Stimulated activated CD8-positive, alpha-beta memory T cell treated with anti-CD3 and anti-CD28 coated beads, Interleukin-4, amount 100 ng/mL, for 48 hours (primary cell): ENCODE measurements at places on chromosomes 4 and X.
A peak's percentile ranks its signal among the peaks of the same experiment; 100 is the strongest.

- no peak for DNase-seq
These were observed 415.8 kb upstream of the GRID2 start for GRCh38 chr4:91887926-91888325.

DNA sequence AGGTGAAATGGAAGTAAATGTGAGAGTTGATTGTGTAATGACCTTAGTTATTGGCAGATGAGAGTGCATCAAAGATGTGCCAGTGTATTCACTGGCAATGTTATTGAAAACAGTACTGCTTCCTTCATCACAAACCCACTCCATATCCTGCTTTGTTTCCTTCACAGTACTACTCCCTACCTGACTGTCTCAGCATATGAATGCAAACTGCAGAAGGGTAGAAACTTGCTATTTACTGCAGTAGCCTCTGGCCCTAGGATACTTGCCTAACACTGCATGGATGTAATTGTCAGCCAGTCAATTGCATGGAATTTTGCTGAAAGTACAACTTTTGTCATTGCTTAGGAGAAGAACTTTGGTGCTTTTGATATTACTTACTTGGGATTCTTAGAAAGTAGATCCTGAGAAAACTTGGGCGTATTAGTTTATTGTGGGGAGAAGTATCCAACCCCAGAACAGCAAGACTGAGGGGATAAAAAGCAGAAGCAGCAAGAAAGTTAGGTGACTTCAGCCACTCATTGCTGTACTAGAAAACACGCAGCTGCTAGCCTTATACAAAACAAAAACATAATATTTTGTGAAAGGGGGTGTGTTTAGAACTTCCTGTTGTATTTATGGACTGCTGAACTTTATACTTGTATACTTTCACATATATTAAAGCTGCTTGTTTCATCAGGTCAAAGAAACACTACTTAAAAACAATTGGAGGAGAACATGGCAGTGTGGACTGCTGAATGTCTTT lies 219.0 kb downstream of the CCNG2 start:
- no peak for DNase-seq

- peak; percentile 59 for DNase-seq
These were observed 65.4 kb upstream of the ENPP6 start for GRCh38 chr4:184282895-184283654.

DNA sequence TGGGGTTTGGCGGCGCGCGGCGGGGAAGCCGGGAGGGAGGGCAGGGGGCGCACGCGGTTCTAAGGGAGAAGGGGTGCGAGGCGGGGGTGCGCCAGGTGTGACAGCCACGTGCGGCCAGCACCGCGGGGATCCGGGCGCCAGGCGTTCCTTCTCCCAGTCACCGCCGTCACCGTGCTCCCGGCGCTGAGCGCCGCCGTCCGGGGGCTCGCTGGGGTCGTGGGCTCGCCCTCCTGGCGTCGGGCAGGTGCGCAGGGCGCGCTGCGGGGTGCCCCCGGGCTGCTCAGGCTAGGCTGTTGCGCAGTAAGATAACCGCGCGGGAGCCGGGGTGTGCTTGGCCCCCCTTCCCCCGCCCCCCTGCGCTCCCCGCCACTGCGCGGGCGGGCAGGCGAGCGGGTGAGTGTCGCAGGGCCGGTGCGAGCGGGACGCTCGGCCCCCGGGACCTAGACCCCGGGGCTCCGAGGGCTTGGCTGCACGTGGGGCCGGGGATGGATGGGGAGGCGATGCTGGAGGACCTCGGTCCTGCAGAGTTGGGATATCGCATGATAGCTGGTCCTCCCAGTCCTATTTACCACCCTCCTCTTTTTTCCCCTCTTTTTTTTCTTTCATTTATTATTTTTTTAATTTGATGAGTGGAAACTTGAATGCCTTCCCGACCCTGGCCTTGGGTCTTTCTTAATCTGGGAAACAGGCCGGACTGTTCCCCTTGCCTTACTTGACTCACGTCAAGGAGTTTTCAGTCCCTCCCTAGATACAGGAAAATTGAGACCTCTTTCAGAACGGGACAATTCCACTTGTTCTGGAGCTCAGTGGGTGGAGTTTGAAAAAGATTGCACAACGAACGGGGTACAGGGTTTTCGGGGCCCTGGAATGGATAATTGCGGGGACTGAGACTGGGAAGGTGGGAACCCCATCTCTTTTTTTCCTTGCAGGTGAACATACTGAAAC lies 797 bp downstream of the TXLNG start:
- peak; percentile 40 for DNase-seq

DNA sequence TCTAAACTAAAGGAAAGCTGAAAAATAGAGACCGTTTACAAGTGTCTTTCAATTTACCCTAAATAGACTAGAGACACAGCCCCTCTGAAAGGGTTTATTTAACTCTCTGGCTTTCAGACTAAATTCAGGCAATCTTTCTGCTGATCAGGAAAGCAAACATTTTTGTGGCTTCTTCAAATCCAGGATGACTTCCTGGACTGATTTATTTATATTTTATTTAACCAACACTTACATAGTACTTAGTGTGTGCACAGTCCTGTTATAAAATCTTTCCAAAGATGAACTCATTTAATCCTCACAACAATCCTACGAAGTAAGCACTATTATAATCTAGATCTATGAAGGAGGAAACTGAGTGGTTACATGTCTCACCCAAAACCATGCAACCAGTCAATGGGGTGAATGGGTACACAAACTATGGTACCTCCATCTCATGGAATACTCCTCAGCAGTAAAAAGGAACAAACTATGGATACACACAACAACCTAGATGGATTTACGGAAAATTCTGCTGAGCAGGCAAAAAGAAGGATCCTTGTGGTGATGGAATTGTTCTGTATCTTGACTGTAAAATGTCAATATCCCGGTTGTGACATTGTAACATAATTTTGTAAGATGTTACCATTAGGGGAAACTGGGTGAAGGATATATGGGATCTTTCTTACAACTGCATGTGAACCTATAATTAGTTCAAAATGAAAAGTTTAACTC lies 64.1 kb upstream of the MAMLD1 start:
- no peak for DNase-seq

GRCh38 chr4:83150653-83151330 lies 36.3 kb upstream of the PLAC8 start:
- no peak for DNase-seq

DNA sequence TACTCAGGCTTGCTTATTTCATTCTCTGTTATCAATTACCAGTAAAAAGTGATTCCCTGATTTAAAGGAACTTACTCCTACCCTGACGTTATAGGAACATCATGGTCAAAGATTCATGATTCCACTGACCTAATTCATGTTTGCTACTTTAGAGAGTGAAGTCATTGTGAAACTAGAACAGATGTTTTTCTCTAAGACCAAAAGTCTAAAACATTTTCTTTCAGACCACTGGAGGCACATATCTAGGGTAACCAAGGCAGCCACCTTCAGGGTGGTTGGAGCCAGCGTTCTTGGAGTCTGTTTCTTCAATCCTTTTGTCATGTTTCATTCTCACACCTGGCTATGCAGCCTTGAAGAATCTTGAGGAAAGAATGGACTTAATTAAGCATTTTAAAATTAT lies 77.8 kb downstream of the GALNTL6 start:
- DNase-seq, result no peak

- peak; percentile 90 for DNase-seq
These were observed at the start of gene CENPI for GRCh38 chrX:101097546-101098453. Gene CENPI (plus strand): TSS chrX:101098204. CDS start chrX:101101071, 2,867 bp downstream.

DNA sequence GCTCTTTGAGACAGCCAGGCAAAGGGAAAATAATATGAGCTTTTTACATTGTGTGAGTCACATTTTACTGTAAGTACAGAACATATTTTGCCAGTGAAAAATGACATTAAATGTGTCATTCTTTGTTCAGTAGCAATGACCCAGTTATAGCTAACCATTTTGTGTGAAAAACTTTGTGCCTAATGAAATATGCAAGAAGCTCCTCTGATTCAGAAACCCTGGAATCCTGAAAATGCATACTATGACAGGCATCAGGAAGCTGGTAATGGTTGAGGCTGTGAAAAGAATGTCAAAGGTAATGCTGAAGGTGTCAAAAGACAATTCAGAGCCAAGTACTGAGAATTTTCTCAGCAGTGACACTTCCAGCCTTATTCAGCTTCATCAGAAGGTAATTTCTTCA lies 549.5 kb upstream of the SMIM31 start:
- no peak for DNase-seq

GRCh38 chr4:105158837-105159236 lies 12.2 kb downstream of the TET2 start:
- no peak for DNase-seq

DNA sequence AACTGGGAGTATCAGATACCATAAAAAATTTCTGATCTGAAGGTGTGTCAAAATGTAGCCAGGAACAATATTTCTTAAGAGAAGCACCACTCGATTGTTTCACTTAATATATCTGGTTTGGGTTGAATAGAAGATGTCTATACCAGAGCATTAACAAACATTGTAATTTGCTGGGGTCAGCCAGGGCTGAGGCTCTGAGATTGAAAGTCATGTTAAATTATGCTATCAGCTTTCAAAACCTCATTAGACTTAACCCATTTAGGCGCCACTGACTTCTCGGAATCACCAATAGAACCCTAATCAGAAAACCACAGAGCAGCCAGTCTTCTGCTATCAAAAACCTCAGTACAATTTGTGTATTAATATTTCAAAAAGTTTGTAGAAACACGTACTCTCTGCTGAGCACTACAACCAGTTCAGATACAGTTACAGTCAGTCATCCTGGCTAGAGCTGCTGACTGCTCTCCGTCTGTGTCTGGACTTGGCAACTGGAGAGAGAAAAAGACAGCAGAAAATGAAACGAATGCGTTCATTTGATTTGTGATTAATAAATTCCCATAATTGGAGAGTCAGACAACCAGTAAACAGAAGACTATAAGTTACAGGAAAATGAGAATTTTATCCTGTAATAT lies 848.6 kb upstream of the PABPC4L start:
- DNase-seq, result no peak

- no peak for DNase-seq
These were observed 28.2 kb downstream of the ANKRD50 start for GRCh38 chr4:124684301-124684700.

DNA sequence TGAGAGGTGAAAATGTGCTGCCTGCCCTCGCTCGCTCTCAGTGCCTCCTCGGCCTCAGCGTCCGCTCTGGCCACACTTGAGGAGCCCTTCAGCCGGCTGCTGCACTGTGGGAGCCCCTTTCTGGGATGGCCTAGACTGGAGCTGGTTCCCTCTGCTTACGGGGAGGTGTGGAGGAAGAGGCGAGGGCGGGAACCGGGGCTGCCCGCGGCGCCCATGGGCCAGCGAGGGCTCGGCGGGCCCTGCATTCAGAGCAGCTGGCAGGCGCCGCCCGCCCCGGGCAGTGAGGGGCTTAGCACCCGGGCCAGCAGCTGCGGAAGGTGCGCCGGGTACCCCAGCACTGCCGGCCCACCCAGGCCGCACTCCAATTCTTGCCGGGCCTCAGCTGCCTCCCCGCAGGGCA lies 39.6 kb downstream of the TRIML1 start:
- no peak for DNase-seq

- DNase-seq, result no peak
These were observed 46.7 kb upstream of the IL2 start for GRCh38 chr4:122503214-122503613.

GRCh38 chrX:134948333-134949241 lies 42.2 kb upstream of the SMIM10 start:
- no peak for DNase-seq

GRCh38 chrX:23694606-23695005 lies 27.3 kb downstream of the PRDX4 start:
- DNase-seq, result peak; percentile 40

GRCh38 chr4:8163436-8164193 lies 5.0 kb upstream of the ABLIM2 start:
- DNase-seq, result no peak

DNA sequence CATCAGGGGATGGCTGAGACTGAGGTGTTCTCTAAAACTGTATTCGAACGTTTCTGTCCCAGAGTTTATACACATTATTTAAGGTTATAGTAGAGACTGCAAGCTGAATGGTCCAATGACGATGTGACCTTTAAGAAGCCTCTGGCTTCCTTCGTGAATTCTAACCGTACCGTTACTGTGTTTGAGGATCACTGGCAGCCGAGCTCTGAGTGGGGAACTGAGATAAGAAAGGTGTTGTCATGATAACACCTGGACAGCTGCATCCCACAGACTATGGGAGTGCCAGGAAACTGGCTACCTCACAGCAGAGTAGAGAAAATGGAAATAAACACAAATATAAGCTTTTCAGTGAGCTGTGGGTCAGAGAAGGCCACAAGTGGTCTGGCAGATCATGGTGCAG lies 59.0 kb downstream of the HMGB2 start:
- DNase-seq, result no peak

DNA sequence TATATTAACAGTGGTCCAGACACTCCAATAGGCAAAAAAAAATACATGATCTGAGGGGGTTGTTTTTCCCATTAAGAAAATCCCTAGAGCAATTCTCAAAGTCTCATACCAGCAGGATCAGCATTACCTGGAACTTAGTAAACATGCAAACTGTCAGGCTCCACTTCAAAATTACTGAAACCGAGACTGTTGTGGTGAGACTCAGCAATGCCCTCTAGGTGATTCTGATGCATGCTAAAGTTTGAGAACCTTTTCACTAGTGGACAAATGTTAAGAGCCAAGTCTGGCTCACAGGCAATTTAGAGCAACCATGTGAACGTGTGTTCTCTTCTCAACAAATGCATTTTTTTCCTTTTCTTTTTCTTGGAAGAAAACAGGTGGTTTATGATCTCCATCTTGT lies 30.2 kb downstream of the NEK1 start:
- no peak for DNase-seq

DNA sequence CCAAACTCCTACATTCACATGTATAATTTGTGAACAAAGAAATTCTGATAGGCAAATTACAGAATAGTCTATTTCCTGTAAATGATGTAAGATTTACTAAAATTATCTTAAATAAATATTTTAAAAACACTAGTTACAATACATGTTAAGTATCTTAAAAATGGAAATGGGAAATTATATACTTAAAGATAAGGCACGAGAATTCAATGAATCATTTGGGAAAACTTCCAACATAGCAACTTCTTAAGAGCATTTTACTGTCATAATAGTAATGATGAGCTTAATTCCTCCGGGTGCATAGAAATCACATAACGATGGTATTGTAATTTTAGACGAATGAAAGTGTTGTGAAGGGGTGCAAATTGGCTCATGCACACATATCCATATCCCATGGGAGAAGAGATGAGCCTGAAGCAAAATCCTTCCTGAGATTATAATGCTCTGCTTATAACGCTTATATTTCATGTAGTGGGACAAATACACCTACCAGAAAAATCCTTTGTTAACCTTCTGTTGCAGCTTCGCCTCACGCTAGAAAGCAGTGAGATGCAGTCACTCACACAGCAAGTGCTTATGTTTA lies 873.5 kb downstream of the PDHA2 start:
- no peak for DNase-seq

GRCh38 chr4:88060431-88060830 lies 53.0 kb downstream of the PKD2 start:
- no peak for DNase-seq

DNA sequence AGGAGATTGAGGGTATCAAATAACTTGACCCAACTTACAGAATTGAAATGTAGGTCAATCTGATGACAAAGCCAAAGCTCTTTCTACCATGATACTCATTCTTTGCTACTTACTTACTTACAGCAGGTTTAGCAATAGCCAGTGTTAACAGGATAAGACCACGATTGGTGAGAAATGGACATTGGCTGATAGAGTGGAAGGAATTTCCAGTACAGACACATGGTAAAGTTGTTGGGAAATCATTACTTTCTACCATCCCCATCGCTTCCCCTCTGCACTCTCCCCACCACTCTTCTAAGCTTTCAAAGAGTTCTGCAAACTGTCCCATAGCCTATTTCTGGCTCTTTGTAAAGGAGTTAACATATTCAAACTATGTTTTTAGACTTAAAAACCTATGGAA lies 119.7 kb downstream of the CHRNA9 start:
- no peak for DNase-seq

- DNase-seq, result no peak
These were observed 222.6 kb upstream of the PCDH18 start for GRCh38 chr4:137754652-137755471.

GRCh38 chrX:12657881-12658280 lies 133.3 kb upstream of the PRPS2 start:
- no peak for DNase-seq
